ENCODE measurements at places on chromosomes 2 and 18.
A peak's percentile ranks its signal among the peaks of the same experiment; 100 is the strongest.

DNA sequence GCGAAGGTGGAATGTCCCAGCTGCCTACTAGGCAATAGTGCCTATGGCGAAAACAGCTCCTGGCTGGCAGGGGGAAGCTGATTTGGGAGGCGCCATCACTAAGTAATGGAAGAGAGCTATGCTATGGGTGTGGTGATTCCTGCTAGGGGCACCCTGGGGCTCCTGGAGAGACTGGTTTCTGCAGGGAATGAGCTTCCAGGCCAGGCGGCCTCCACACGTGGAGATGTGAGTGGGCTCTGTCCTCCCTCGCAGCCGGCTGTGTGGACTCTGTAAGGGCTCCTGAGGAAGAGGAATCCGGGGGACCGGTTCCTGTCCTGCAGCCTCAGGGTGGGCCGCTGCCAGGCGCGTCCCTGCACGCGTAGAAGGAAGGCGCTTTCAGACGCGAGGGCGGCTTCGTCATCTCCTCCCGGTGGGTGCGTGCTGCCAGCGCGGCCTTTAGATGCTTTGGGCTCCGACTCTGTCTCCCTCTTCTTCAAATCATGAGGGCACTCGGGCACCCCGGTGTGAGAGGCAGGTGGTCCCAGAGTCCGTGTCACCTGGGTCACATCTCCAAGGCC is 55.5 kb upstream of the ANKRD62 start:
- DNase-seq, result no peak

GRCh38 chr2:38509314-38509946 is 93.3 kb downstream of the HNRNPLL start:
- DNase-seq, result no peak

GRCh38 chr18:36813824-36814223 is 15.0 kb downstream of the TPGS2 start:
- no peak for DNase-seq

DNA sequence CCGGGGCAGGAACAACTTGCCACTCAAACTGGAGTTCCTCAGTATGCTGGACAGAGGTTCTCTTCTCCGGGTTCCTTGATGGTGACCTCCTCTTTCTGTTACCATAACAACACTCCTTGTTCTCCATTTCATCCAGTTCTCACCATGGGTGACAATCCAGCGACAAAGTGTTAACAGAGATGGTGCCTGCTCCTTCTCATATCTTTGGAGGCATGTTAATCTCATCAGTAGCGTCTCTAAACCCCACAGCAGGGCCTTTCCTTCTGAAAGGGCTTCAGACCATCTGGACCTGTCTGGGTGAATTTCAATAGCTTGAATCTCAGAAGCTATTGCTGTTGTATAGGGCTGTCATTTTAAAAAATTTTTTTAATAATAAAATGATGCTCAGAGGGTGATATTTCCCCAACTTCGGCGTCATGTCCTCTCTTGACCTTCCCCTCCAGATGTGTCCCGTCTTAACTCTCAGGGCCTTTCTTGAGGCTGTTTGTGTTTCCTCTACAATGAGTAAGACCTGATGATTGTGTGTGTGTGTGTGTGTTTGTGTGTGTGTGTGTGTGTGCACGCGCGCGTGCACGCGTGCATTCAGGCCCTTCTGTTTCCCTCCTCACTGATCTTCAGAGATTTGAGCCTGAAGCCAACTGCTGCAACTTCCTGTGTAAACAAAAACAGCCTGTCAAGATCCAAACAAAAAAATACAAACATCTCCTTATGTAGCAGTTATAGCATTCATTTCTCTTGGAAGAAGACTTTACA is 24.3 kb upstream of the CETN1 start:
- DNase-seq, result no peak

DNA sequence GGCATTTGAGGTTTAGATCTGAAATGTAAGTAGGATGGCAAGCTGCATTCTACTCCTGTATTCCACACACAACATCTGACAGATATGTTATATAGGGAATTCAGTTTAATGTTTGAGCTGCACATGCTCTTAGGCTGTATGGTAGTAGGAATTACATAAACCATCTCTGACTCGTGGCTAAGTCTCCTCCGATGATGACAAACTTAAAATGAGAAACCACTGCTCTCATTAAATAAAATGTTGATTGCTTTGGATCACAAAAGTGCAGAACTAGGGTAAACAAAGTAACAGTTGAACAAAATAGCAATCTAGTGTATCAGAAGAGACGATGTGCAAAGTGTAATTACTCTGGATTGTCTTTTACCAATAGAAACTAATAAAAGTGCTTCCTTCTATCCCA is 50.1 kb upstream of the WDR75 start:
- DNase-seq, result no peak

DNA sequence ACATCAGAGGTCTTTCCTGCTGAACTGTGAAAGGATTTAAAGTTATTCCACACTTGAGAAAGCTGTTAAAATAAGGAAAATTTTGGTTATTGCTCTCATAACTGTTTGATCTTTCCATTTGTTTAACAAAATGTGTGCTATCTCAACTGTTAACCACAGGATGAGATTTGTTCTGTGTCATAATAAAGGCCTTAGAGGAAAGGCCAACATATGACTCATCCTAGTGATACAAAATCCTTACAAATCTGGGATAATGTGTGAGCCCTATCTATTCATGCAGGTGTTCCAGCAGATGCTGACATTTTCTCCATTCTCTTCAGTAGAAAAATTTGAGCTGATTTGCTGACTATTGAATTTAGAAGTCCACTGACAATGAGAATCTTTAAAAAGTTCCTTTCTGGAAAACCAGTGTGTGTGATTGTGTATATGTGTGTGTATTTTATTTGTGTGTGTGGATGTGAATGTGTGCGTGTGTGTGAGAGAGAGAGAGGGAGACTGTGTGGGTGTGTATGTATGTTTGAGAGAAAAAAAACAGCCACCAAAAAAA is 1111.9 kb upstream of the GYPC start:
- no peak for DNase-seq

DNA sequence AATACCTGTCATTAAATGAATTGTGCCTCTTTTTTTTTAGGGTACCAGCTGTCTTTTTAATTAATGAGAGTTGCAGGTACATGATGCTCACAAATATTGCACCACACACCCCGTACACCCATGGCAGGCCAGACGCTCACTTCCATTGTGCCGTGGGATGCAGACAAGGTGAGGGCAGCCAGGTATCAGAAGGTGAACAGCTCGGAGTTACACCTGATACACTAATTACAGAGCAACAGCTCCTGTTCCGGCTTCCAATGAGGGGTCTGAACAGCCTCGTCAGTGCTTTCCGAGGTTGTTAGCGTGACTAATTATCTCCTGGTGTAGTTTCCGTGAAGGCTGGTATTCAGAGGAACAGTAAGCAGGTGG is 442.8 kb downstream of the ZNF516 start:
- no peak for DNase-seq

GRCh38 chr2:127388423-127389164 is 819 bp upstream of the MAP3K2 start:
- DNase-seq, result peak; percentile 52

DNA sequence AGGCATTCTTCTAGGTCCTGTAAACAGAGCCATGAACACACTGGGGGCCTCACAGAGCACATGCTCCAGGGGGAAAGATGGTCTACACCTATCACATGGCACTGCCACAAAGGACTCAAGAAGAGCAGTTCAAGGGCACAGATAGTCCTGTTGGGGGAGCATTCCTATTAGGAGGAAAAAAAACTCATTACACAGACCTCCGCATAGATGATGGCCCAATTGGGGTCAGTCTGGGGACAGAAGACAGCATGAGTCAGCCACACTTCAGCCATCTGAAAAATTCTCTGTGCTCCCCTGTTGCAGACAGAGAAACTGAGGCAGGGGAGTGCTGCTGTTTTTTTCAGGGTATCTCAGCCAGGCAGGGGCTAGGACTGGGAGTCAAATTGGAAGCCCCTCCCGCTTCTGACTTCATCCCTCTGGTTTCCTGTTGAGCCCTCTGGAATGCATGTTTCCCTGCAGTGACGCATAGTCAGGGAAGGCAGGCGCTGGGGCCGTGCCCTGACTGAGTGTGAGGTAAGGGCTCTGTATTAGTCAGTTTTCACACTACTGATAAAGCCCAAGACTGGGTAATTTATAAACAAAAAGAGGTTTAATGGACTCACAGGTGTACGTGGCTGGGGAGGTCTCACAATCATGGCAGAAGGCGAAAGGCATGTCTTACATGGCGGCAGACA is 67.9 kb downstream of the RHOB start:
- DNase-seq, result no peak

DNA sequence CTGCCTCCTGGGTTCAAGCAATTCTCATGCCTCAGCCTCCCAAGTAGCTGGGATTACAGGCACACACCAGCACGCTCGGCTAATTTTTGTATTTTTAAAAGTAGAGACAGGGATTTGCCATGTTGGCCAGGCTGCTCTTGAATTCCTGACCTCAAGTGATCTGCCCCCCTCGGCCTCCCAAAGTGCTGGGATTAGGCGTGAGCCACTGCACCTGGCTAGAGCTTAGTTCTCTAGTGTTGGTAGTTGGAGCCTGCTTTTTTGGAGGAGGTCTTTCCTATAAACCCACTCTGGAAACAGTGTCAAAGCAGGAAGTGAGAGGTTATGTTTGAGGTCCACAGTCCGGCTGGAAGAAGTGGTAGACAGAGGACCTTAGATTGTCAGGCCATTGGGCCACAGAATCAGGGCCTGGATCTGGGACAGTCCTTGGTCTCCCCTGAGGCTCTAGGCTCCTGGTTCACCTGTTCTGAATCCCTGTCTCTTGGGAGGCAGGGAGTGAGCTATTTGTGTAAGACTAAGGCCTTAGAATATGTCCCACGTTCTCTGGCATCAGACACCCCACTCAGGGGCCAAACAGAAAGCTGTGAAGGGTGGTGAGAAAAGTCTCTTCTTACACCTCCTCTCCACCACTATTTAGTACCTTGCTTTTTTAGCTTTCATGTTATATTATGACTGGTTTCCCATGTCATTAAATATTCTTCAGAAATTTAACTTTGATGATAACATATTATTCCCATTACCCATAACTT is 34.5 kb downstream of the PCBP1 start:
- DNase-seq, result no peak
